ENCODE measurements at places on chromosomes 2 and 18. TPM values are rescaled to one million over a fixed set of nuclear protein-coding genes. Genes with fewer than 3 reads are reported as not detected.

Gene CHRNG
- not detected for total RNA-seq

Gene OTX1
- not detected for total RNA-seq

Gene GNLY
- total RNA-seq = 26.3 TPM

Gene HEATR5B
- total RNA-seq = 24.3 TPM

Gene IRS1
- 9.6 TPM for total RNA-seq
